NT2/D1 (cell line): ENCODE measurements at places on chromosomes 1 and 21.

DNA sequence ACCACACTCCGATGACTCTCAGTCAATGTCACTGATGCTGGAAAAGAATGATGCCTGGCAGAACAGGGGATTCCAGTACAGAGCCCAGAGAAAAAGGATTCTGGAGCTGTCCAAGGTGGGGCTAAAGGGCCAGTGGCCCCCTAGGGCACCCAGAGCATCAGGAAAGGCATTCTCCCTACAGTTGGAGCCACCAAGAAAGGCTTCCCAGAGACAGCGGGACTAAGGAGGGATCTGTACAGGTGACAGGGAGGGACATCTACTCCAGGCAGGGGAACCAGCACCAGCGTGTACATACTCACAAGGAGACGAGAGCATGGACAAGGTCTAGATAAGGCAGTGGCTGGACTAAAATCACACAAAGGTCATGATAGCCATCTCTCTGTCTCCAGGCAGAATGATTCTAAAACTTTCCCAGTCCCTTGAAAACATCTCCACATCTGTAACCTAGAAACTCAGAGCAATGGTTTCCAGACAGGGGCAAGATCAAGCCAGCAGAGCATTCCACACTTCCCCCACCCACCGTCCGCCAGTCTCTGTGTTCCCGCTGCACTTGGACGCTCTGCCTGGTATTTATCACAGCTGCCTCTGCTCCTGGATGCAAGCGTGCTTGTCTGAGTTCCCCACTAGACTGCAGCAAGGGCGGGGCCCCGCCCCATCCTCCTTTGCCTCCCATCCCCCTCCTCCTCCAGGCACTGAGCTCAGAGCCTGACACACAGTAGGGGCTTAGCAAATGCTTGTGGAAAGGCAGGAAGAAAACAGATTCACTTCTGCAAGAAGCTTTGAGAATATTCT is 111.6 kb upstream of the ZC3H12A start:
- DNase-seq = peak; percentile 67

DNA sequence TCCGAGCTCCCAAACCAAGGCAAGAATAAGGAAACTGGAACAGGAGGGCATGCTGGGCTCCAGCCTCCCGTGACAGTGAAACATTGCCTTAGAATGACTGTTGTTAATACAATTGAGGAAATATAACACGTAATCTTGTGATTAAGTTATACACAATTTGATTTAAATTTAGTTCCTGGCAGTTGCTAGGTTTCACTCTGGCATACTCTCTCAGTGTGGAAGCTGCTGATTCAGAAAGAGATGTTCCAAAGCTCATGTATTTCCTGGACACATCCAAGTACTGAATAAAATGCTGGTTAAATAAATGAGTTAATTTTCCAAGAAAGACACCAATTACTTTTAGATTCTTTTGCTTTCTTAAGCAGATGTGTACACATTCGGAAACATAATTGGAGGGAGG is 176.1 kb downstream of the GRIK1 start:
- no peak for DNase-seq

- no peak for DNase-seq
Observed at GRCh38 chr1:212430955-212431394, 1.7 kb upstream of the NENF start.

DNA sequence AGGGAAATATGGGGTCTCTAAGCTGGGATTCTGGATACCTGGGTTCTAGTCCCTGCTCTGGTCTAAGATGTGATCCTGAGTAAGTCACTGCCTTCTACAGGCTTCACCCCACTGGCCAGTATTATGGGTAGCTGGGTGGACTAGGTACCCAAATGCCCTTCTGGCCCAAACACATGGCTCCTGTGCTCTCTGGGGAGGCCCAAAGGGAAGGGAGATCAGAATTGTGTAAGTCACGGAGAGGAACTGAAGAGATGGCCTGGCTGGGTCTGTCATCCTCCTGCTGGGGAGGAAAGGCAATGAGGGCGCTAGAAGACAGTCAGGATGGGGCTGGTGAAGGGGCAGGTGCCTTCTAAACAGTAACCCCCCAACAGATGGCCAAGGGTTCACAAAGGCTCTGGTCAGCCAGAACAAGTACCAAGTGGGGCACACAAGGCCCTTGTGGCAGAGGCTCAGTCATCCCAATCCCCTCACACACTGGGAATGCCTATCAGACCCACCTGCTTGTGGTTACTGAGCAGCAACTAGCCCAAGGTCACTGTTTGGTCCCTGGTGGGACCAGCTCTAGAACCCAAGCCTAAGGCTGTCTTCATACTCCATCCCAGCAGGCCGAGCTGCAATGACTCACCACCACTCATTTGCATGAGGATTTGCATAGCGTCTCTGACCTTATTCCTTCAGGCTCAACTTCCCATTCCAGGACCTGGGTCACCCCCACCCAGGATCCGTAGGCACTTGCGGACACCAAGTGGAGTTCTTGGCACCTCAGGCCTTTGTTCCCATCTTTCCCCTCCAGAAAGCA is 9.2 kb downstream of the MEF2D start:
- no peak for DNase-seq

DNA sequence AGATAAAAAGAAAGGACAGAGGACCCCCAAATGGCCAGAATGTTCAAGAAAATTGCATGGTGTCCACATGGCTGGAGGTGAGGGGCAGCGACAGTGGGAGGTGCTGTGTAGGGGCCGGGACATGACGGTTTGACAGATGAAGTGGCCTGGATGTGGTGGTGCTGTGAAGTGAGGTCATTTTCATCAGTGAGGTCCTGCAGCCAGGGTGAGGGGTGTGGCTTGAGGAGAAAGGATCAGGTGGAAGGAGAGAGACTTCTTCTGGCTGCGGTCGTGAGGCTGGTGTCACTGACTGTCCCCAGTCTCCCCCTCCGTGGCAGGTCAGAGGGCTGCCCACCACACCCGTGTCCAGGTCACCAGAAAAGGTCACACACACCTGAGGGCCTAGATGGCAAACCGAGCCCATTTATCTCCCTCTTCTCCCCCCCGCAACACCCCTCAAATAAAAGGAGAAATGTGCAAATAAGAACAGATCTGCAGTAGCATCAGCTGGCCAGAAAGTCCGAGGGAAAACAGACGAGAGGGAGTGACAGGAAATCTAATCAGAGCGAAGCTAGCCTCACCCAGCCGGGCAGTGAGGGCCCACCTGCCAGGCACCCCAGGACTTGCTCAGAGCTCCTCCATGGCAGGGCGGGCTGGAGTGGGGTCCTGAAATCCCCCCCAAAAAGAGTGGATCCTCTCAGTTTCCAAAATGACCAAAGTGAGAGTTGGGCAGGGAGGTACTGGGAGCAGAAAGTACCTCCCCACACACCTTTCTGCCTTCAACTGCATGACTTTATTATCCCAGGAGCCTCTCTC is 148.5 kb upstream of the EDN2 start:
- no peak for DNase-seq

GRCh38 chr1:2968471-2968881 is 52.8 kb upstream of the ACTRT2 start:
- no peak for DNase-seq

DNA sequence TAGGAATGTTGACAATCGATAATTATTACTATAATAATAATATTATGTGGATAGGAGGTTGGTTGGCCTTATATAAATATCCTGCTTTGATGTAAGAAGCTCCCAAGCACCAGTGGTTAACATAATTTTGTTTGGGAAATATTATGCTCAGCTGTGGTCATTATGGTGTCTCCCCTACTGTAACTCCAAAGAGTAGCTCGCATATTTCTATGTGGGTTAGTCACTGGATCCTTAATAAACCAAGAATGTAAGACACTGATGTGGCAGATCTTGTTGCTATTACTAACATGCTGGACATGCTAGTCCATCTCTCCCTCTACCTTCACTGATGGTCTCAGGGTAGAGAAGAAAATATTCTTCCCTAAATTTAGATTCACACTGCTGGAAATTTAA is 79.2 kb upstream of the RALGPS2 start:
- no peak for DNase-seq

GRCh38 chr21:25608044-25608737 is 910 bp upstream of the MRPL39 start:
- DNase-seq = peak; percentile 85

GRCh38 chr1:75870951-75871350 is 61.3 kb downstream of the ASB17 start:
- DNase-seq = no peak

GRCh38 chr21:18151046-18151445 is 93.6 kb upstream of the CHODL start:
- DNase-seq = no peak

DNA sequence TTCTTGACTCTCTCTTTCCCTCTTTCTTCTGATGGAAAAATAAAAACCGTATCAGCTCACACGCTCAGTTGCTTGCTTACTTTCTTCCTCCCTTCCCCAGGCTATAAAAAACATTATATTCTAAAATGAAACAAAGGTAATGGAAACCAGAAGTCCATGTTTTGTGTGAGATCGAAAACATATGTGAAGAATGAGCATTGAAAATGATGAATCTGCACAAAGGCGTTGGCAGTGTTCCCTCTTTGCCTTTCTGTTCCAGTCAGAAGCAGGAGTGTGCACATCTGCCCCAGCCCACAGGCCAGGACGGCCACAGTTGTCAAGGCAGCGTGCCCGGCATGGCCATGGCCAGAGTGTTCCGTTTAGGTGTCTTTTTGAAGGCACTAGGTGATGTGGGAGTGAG is 185.3 kb upstream of the USP24 start:
- DNase-seq = no peak

DNA sequence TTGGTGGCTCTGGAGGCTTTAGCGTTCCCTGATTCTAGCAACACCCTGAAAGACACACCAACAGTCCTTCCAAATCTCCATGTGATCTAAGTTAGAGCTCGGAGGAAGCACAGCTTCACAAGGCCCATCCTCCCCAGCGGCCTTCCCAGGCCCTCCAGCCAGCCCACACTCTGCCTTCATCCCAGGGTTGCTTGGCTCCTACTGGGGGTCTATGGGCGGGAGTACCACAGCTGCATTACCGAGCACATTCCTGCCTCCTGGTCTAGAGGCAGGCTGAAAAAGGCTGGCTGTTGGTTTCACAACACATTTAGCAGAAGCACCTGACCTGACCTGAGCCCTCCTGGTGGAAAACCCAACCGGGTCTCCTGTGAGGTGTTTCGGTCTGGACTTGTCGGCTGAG is 54.7 kb upstream of the TRIM67 start:
- no peak for DNase-seq

DNA sequence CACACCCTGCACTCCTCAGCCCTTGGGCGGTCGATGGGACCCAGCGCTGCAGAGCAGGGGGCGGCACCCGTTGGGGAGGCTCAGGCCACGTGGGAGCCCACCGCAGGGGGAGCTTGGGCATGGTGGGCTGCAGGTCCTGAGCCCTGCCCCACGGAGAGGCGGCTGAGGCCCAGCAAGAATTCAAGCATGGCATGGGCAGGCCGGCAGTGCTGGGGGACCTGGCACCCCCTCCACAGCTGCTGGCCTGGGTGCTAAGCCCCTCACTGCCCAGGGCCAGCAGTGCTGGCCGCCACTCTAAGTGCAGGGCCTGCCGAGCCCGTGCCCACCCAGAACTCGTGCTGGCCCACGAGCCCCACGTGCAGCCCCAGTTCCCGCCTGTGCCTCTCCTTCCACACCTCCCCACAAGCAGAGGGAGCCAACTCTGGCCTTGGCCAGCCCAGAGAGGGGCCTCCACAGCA is 555.0 kb upstream of the ADGRL4 start:
- DNase-seq = no peak

DNA sequence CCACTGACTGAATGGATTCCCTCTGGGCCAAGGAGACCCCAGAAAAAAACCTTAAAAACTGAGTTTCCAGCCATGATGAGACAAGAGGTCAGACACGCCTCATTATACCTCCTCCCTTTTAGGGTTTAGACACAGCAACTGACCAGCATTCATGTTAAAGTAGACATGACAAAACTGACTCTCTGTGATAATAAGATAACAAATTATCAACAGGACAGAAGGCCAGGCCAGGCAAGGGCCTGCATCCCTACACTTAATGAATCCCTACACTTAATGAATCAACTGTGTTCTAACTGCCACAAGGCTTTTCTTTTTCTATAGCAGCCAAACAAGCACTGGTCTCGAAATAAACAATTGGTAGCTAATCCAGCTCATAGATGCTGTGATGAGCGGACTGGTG is 33.3 kb upstream of the FAM89A start:
- DNase-seq = no peak

DNA sequence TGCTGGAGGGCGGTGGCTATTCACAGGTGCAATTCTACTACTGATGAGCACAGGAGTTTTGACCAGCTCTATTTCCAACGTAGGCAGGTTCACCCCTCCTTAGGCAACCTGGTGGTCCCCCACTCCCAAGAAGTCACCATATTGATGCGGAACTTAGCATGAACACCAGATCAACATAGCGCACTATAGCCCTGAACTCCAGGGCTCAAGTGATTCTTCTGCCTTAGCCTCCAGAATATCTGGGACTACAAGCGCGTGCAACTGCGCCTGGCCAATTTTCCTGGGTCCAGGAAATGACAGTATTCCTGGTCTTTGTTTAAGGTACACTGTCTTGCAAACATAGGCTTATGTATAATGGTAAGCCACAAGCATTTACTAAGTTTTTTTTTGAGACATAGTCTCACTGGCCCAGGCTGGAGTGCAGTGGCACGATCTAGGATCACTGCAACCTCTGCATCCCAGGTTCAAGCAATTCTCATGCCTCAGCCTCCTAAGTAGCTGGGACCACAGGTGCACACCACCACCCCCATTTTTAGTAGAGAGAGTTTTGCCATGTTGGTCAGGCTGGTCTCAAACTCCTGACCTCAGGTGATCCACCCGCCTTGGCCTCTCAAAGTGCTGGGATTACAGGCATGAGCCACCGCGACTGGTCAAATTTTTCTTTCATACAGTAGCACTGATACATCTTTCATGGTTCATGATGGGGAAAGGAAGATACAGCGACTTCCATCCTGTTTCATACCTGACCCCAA is 12.6 kb downstream of the MCL1 start:
- no peak for DNase-seq

DNA sequence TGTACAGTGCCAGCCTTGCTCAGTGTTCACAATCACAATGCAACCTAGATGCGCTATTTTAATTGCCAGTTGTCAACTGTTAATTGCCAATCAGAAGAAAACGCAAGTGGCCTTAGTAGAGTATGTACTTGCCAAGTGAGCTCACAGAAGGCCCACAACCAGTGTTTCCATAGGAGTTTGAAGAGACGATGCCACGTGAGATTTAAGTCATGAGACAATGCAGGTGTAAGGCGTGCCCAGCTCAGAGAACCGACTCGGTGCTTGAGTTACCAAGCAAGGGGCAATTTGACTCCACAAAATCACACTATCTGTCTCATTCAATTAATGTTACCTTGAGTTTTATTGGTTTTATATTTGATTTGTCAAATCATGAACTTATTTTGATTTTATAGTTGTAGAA is 65.6 kb downstream of the TEX35 start:
- no peak for DNase-seq

- no peak for DNase-seq
Observed at GRCh38 chr1:175536921-175537320, 206.5 kb downstream of the TNR start.

GRCh38 chr1:213600879-213601278 is 386.9 kb upstream of the PROX1 start:
- DNase-seq = no peak

DNA sequence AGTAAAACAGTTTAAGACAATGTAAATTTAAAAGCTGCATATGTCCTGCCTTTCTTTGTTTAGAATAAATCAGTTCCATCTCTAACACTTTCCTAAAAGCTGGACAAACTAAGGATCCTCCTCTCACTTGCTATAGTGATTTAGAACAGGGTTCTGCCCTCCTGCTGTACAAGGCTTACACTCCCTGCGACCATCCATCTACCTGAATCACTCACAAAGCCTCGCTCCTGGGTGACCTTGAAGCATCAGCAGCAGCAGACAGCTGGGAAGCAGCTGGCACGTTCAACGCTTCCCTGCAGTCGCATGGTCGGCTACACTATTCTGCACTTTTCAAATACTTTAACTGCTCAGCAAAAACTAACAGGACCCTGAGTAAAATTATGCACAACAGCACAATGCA is 128.0 kb downstream of the NTPCR start:
- DNase-seq = no peak
